Stimulated activated CD4-positive, alpha-beta T cell treated with anti-CD3 and anti-CD28 coated beads, Interleukin-15, amount 100 ng/mL, for 24 hours (primary cell): ENCODE measurements at places on chromosomes 12 and 14.

DNA sequence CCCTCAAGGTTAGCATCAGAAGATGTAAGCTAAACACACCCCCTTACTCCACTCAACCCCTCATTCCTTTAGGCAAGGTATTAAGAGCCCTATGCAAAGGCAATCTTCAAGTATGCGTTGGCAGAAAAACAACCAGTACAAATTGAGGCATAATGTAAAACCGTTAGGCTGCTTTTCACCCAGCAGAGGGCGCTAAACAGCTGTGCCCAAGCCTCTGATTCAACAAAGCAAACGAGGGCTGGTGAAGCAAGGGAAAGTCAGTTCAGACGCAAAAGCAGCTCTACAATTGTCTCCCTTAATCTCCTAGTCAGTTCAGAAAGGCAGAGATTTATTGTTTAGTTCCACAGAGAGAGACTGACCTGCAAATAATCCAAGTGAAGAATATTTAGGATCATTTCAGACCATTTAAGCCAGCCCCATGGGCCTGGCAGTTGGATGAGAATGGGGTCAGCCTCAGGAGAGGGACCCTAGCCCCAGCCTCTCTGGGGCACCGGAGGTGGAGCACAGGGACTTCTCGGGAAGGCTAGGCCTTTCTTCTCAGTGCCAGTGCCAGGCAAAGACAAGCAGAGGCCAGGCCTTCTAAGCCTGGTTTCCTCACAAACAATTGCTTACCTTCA lies 23.5 kb downstream of the DCAF5 start:
- DNase-seq = peak; percentile 75

DNA sequence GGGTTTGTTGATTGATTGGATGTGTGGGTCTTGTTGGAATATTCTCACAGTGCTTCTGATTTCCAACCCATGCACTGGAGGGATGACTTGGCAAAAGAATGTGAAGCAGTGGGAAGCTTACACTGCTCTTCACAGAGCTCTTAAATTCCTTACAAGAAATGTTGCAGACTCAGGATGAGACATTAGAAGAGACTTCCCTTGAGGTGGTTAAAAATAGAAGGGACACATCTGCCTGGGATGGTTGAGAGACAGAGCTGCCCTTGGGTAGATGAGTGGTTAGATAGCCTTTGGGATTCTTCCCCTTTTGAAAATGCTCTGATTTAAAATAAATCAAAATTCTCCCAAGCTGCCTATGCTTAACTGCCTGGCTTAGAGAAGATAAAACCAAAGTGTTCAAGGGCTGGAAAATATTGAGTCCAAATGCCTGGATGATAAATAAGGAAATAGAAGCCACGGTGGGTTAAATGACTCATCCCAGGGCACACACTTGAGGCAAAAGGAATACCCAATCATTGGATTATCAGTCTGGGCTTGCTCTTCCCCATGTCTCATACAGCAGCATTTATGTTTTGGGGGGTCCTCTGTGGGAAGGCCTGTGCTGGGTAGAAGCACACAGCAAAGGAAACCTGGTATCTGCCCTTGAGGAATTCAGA lies 264.3 kb downstream of the AKAP6 start:
- DNase-seq = no peak

DNA sequence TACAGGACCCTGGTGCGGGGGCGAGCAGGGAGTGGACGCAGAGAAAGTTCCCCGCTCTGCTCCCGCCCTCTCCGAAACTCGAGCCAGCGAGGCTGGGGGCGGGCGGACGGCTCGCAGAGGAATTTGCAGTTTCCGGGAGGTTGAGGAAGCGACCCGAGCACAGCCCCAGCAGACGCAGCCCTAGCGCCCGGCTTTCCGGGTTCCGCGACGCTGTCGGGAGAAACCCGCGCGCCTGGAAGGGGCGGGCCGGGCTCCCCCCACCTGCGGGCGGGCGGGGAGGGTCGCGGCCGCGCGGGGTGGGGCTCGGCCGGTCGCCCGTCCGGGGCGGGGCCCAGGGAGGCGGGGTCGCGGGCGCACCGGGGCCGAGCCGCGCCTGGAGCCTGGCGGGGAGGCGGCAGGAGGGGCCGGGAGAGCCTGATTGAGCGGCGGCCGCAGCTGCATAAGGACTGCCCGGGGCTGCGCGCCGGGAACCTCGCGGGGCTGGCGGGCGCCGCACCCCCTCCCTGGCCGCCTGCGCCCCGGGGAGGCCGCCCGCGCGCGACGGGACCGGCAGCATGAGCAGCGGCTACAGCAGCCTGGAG lies at the start of gene RASSF3:
Gene RASSF3 (plus strand): TSS at position 417 of the 581 bp plus-strand sequence. CDS start 138 bp downstream, at position 555.
- DNase-seq = peak; percentile 84

DNA sequence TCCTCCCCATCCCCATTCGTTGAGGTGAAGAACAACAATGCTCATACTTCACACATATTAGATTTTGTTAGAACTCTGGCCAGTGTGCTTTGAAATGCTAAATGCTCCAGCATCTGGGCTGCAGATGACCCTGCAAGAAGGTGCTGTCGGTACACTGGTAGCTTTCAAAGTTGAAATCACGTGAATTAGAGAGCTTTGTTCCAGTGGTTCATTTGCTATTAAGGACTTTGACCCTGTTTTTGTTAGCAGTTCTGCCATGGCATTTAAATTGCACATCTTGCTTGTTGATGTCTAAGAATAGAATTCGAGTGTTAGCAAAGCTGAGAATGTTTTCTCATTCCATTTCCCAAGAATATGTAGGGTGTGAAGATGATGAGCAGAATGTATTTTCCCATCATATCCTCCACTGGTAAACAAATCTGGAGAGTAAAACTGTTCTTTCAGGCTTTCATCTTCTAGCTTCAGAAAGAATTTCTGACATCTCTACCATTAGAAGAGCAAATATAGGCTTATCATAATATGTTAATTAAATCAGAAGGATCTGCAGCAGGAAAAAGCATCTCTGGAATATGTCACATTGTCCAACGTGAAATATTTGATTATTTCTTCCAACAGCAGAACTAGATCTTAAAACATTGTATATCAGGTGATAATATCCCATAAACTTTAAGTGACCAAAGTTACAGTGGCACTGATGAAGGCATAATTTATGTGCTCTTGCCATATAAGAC lies 98.8 kb upstream of the PDE3A start:
- no peak for DNase-seq

- DNase-seq = no peak
Observed at GRCh38 chr14:91523972-91524371, 13.9 kb upstream of the PPP4R3A start.

DNA sequence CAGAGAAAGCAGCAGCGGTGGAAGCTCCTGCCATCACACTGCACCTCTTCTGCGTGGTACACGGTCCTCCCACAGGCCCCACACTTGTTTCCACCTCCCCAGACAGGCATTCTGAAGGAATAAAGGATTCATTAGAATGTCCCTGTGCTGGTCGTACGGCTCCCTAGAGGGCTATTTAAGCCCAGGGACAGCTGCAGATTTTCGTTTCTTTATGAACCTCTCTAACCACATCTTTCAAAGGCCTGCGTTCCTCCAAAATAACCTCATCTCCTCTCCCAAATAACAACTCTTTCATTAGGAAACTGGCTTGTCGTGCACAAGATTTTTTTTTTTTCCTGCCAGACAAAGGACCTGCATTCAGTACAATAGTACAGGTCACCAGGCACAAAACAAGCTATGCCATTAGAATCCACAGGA lies 12.7 kb downstream of the CSRP2 start:
- no peak for DNase-seq

DNA sequence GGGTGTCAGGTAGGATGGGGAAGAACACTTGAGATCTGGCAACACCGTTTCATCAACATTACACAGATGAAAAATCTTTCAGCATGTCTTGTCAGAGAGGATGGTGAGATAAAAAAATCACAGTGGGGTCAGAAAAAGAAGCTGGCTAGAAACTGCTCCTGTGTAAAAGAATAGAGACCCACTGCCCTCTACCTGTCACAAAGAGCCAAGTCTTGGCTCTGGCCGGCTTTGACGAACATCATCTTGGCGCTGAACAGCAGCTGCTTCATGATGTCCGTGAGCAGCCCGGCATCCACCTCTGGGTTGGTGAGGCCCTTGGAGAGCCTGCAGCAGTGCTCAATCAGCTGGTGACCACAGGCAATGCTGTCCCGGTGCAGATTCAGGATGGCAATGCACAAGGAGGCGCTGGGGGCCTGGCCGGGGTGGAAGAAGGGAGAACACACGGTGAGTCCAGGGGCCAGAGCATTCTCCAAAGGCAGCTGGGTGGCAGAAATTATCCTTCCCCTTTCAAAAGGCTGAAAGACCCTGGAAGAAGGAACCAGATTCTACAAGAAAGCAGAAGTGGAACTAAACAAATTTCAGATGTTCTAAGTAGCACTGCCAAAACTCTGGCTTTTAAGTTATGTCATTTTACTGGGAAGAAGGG lies 50.2 kb downstream of the ZFYVE26 start:
- DNase-seq = no peak

GRCh38 chr14:20807304-20808161 lies 4.9 kb upstream of the RNASE1 start:
- DNase-seq = no peak

GRCh38 chr14:23664207-23664885 lies 28.2 kb downstream of the DHRS2 start:
- no peak for DNase-seq

GRCh38 chr12:12636641-12637040 lies 25.0 kb downstream of the CREBL2 start:
- no peak for DNase-seq

DNA sequence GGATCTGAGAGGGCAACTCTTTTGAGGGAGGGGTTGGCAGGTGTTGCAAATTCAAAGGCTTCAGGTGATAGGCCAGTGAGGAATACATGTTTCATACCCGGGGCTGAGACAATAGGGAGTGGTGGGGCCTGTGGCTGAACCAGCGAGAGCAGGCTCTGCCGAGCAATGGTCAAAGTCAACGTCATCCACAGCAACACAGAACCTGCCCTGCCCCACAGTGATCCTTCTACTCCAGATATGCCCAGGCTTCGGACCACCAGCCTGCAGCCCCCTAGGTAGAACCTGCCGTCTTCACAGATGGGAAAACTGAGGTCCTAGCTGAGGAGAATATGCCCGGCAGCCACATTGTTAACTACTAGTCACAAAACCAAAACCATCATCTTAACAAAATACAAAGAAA lies 4.1 kb downstream of the SERPINA1 start:
- DNase-seq = no peak

DNA sequence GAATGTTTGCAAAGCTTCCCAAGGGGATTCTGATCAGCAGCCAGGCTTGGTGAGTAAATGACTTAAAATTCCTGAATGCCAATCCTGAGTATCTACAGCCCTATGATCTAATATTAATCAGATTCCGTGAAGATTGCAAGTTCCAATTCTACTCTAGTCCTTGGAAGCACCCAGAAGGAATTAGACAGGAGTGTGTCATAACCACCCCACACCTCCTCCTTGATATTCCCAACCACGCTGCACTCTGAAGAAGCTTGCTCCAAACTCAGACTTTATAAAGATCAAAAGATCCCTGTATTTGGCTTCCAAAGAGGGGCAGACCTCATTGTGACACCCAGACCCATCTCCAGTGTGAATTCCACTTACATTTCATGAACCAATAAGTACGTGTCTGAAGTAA lies 306.0 kb downstream of the BCL11B start:
- no peak for DNase-seq

GRCh38 chr12:80582431-80582830 lies 125.0 kb upstream of the MYF6 start:
- no peak for DNase-seq

- DNase-seq = no peak
Observed at GRCh38 chr14:86430853-86431252, 900.9 kb downstream of the FLRT2 start.

GRCh38 chr12:80472236-80472635 lies 28.2 kb downstream of the PTPRQ start:
- DNase-seq = no peak

DNA sequence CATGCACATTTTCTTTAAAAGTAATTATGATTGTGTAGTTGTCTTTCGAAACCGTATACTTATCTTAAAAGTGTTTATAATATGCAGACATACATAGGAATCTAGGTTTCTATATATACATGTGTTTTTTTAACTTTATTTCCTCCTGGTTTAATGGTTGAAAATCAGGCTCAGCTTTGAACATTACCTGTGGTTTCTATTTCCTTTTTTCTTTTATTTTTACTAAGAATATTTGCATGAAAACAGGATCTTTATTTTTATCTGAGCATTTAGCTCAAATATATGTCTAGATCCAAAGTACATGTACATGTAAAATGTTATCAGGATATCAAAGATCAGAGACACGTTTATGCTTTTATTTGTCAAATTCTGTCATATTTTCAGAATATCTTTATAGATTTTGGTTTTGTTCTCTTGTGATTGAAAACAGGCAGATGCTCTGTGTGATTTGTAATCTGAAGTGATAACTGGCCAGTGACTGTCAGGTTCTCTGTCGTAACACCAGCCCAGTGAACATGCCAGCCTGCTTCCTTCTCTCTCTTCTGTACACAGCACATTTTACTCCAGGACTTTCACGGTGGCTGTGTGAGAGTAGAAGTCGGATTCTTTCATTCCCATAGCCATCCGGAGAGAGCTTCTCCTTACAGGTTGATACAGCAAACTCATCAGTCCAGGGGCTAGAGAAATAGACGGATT lies 13.7 kb downstream of the TCTN1 start:
- DNase-seq = no peak

DNA sequence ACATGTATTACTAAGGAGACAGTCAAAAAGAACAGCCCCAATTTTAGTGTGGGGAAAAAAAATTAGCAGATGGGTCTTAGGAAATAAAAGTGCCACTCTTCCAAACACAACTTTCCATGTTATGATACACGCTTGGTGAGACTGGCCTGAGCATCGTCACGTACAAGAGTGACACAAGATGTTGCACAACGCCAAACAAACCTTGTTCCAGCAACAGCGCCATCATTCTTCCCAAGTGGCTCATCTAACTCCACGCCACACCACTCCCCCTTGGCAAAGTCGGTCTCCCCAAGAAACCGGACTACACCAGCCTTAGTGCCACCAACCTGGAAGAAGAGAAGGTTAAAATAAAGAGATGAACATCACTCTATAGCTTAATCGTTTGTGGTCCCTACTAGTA lies 58.7 kb downstream of the CLIP1 start:
- no peak for DNase-seq

DNA sequence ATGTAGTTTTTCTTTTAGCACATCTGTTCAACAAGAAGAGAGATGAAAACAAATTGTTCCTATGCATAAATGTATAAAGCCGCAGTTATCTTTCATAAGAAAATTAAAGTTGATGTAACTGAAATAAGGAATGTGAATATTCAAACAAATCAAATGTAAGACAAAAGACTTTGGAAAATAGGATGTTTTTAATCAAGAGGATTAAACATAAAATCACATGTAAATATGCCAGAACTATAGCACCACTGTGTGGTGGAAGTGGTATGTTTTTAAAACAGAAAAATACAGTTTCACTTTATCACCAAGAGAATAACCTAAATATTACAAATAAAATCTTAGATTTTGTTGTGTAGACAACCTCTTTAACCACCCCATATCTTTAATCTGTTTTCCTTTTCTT lies 40.4 kb downstream of the CAPS2 start:
- DNase-seq = no peak
